ENCODE measurements at places on chromosomes 2 and 18. TPM values are rescaled to one million over a fixed set of nuclear protein-coding genes. Genes with fewer than 3 reads are reported as not detected.

- DNase-seq = no peak
Observed at GRCh38 chr18:68780802-68781635, 16.9 kb upstream of the CCDC102B start.

DNA sequence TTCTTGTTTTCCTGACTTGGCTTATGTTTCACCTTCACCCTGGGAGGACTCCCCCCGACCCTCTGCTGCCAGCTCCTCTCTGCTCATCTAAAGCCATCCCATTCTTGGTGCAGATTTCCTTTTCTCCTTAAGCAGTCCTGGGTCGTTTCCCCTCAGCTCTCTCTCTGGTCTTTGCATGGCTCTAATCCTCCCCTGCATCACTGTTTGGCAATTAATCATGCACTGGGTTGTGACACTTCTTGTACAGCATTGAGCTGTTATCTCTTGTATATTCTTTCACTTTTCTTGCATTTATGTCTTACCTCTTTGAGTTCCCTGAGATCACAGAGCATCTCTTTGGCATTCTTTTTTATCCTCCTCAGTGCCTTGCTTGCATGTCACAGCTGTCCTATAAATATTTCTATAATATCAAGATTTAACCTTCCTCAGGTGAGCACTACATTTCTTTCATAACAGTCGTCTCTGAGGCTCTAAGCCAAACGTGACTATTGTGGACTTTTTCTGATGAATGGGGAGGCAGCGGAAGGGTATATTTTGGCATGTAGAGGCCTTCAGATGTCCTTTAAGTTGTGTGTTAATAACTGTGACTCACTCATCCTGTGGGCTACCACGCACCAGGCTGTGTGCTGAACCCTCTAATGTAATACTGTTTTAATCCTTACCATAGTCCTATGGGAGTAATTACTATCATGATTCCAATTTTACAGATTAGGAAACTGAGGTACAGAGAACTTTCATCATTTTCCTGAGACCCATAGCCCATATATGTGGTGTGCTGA is 507.5 kb downstream of the SLC4A3 start:
- no peak for DNase-seq

The SULT1C4 gene
- not detected for total RNA-seq

DNA sequence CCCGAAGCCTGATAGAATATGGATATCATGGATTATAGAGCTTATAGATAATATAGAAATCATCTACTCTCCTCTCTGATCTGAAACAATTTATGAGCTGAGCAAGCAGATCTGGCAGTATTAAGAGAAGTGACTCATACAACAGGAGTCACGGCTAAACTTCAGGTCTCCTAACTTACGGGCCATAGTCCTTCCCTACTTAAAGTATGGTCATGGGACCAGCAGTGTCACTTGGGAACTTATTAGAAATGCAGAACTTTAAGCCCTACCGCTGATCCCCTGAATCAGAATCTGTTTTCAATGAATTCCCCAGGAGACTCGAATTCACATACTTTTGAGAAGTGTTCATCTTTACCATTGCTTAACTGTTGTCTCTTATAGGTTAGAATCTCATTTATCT is 195.7 kb upstream of the FANCL start:
- DNase-seq = no peak

GRCh38 chr2:240210198-240210965 is 69.9 kb upstream of the OTOS start:
- DNase-seq = no peak

The CTAGE1 gene
- not detected for total RNA-seq

All from G401 (cell line).